ENCODE measurements at places on chromosomes 3 and 15. TPM values are rescaled to one million over a fixed set of nuclear protein-coding genes. Genes with fewer than 3 reads are reported as not detected.

DNA sequence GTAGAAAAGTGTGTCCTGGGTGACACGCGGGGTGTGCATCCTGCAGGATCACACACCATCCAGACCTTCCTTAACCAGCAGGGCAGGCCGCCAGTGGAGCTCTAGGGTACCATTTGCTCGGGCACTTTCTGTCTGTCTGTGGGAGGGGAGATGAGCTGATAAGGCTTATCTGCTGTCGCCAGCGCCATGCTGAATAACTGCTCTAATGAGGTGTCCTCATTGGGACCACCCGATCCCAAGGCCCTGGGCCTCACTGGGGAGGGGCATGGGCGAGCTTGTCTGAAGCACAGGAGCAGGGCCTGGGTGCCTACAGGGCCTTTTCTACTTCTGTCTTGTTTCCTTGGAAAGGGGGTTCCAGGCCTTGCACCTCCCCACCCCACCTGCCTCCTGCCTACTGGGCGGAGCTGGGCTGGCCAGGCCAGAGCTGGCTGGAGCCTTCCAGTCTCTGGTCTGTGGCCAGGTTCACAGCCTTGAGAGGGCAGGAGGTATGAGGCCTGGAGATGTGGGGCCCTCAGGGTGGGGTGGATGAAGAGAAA, 2.5 kb upstream of the GATA2 start:
- H3K27me3 ChIP-seq = peaks cover 4% of the 10 kb centered on the region
- DNase-seq = no peak
- H3K4me1 ChIP-seq = no peaks in the 10 kb centered on the region
- H3K27ac ChIP-seq = no peak overlapping the region

DNA sequence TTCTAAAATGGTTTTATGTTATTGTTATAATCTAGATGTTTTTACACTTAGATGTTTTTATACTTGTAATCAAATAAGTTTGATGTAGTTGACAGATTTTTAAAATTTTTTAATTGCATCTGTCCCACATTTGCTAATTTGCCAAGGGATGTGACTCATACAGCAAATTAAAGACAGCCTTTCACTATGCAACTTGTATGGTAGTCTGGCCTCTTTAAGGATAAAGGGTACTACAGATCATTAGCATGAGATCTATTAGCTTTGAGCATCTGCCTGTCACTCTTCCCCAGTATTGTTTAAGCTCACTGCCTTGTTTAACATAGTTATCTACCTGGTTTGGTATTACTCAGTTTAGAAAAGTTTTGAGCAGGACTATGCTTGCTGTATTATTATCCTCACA, 83.0 kb downstream of the NPTN start:
- no peak for DNase-seq
- no peaks in the 10 kb centered on the region for H3K4me1 ChIP-seq
- H3K27me3 ChIP-seq = no peaks in the 10 kb centered on the region
- H3K4me3 ChIP-seq = no peak overlapping the region

DNA sequence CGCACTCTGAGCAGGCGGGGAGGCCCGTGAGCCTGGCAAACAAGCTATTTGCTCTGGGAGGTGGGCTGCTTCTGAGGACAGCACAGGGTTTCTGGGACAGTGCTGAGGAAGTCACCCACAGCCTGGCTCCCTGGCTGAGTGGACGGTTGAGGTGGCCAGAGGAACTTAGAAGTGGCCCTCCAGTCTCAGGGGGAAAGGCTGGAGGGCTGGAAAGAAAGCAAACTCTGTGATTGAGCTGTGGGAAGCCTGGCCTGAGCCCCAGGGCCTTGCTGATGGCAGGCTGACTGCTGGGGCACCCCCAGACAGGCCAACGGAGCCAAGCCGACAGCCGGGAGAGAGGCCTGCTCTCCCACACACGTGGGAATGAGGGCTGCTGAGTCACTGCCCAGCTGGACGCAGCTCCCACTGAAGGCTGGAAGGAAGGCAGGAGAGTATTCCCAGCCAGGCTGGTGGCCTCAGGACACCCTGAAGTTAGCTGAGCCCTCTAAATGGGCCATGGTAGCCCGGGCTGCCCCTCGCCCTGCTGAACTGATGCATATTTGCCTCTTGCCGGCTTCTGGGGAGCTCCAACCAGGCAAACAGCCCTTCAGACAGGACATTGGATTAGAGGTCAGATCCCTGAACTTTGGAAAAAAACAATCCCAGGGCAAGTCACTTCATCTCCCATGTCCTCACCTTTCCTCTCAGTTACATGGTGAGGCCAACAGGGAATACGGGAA, 98.0 kb upstream of the TLE3 start:
- peaks cover 7% of the 10 kb centered on the region for H3K27me3 ChIP-seq
- H3K4me3 ChIP-seq = no peak overlapping the region
- H3K36me3 ChIP-seq = no peaks in the 10 kb centered on the region
- H3K4me1 ChIP-seq = peaks cover 19% of the 10 kb centered on the region
- H3K27ac ChIP-seq = peak overlapping the region; percentile 39

- H3K27me3 ChIP-seq = no peaks in the 10 kb centered on the region
- DNase-seq = no peak
- no peak overlapping the region for H3K27ac ChIP-seq
Observed at GRCh38 chr3:73401616-73402279, 223.0 kb downstream of the PDZRN3 start.

DNA sequence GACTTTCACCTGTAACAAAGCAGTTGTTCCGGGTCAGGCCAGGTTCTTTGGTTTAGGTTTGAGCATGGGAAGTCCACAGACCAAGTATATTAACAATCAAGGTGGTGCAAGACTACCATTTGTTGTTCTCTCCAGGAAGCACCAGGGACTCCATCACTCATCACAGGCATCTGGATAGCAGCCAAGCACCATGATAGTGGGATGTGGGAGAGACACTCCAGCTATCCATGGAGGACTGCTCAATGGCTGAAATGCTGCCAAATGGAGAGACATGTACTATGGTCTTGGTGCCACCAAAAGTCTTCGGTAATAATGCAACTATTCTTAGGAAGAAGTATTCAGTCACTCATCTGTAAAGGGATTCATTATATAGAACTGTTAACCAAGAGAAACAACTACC, 143.0 kb downstream of the TNIK start:
- no peaks in the 10 kb centered on the region for H3K36me3 ChIP-seq
- no peak for DNase-seq
- no peaks in the 10 kb centered on the region for H3K27me3 ChIP-seq
- peaks cover 14% of the 10 kb centered on the region for H3K4me1 ChIP-seq

- no peak overlapping the region for H3K27ac ChIP-seq
- no peaks in the 10 kb centered on the region for H3K36me3 ChIP-seq
- no peaks in the 10 kb centered on the region for H3K27me3 ChIP-seq
- H3K4me3 ChIP-seq = no peak overlapping the region
- no peak for DNase-seq
Observed at GRCh38 chr15:69038508-69038907, 24.0 kb downstream of the NOX5 start.

DNA sequence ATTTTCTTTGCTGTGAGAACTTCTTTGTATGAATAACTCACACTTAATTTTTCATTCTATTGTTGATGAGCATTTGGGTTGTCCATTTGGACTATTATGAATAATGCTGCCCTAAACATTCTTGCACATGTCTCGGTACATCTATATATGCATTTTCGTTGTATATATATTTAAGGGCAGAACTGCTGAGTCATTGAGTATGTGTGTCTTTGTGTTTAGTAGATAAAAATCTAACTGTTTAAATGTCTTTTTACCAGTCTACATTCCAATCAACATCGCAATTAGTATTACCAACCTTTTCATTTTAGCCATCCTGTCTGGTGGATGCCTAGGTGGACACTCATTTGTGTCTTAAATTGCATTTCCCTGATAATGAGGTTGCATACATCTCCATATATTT, 144.4 kb downstream of the UACA start:
- no peak overlapping the region for H3K4me3 ChIP-seq
- H3K4me1 ChIP-seq = peaks cover 15% of the 10 kb centered on the region
- no peaks in the 10 kb centered on the region for H3K27me3 ChIP-seq

GRCh38 chr3:125123451-125124305, 67.9 kb upstream of the HEG1 start:
- DNase-seq = no peak
- H3K27ac ChIP-seq = no peak overlapping the region
- no peaks in the 10 kb centered on the region for H3K36me3 ChIP-seq
- H3K4me1 ChIP-seq = peaks cover 29% of the 10 kb centered on the region
- no peak overlapping the region for H3K4me3 ChIP-seq

The CCR1 gene
- not detected for total RNA-seq

The INKA1 gene
- total RNA-seq = 0.61 TPM

The GLT8D1 gene
- 39.7 TPM for total RNA-seq

The GNB5 gene
- 38.9 TPM for total RNA-seq

All from SJCRH30 (cell line).